ENCODE measurements at places on chromosomes 11 and 22.

DNA sequence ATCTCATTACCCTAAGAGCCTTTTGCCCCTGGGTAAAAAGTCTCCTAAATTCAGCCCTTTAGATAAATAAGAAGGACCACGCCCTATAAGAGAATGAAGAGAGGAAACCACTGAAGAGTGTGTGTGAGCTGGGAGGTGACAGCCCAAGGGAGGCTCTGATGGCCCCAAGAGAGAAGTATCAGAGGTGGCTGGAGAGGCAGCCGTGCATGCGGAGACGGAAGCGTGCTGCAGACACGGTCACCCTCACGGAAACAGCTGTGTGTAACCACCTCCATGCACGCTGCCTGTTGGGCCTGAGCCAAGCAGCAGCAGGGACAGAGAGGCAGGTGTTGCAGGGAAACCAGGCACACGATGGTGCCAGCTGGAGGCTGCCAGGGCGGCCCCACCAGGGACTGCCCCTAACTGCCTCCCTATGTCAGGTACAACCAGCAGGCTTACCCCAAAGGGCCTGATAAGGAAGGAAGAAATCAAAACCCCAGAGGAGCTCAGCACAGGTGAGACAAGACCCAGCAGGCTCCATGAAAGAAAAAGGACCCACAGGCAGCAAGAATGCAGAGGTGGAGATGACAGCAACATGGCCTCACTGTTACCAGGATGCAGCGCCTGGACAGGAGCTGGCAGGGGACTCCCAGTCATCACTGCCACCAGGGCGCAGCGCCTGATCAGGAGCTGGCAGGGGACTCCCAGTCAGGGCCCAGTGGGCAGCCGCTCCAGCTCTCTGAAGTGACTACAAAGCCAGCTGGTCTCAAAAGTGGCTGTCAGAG is 7.8 kb downstream of the LARGE2 start:
- DNase-seq = no peak

DNA sequence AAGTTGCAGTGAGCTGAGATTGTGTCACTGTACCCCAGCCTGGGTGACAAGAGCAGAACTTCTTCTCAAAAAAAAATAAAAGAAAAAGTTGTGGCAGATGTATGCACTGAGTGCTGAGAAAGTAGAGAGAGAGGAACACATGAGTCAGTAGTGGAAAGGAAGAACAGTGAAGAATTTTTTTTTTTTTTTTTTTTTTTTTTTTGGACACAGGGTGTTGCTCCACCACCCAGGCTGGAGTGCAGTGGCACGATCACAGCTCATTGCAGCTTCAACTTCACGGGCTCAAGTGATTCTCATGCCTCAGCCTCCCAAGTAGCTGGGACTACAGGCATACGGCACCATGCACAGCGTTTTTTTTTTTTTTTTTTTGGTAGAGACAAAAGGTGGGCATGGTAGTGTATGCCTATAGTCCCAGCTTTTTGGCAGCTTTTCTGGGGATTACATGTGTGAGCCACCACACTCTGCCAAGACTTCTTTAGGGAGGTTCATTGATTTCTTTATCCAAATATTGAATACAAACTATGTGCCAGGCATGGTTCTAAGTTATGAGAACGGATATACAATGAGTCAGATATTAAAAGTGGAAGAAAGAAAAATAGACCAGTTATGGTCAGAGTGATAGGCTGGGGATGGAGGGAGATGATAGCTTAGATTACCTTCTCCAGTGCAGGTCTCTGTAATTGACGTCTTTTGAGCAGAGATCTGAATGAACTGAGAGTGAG is 62.0 kb downstream of the YAP1 start:
- DNase-seq = no peak

- no peak for DNase-seq
These were observed 9.2 kb downstream of the EXT2 start for GRCh38 chr11:44104481-44105294.

- DNase-seq = no peak
These were observed 200.5 kb downstream of the TRIM29 start for GRCh38 chr11:119937412-119937811.

- DNase-seq = peak; percentile 27
These were observed 45.0 kb downstream of the CWC15 start for GRCh38 chr11:94928117-94928990.

DNA sequence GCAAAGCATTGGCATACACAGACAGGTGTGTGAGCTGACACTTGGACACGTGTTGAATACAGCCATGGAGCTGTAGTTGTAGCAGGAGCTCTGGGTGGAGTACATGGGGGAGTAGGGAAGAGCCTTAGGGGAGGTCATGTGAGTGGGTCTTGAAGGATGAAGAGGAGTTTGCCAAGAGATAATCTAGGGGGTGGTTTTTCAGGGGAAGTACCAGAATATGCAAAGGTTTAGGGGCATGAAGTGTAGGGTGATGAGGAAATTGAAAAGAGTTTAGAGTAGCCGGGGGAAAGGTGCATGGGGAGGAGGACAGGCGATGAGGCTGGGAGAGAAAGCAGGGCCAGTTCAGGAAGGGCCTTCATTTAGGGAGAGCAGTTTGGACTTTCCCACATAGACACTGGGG is 74.5 kb downstream of the GRIK4 start:
- DNase-seq = no peak

- no peak for DNase-seq
These were observed 893.5 kb downstream of the NTM start for GRCh38 chr11:132263875-132264274.

DNA sequence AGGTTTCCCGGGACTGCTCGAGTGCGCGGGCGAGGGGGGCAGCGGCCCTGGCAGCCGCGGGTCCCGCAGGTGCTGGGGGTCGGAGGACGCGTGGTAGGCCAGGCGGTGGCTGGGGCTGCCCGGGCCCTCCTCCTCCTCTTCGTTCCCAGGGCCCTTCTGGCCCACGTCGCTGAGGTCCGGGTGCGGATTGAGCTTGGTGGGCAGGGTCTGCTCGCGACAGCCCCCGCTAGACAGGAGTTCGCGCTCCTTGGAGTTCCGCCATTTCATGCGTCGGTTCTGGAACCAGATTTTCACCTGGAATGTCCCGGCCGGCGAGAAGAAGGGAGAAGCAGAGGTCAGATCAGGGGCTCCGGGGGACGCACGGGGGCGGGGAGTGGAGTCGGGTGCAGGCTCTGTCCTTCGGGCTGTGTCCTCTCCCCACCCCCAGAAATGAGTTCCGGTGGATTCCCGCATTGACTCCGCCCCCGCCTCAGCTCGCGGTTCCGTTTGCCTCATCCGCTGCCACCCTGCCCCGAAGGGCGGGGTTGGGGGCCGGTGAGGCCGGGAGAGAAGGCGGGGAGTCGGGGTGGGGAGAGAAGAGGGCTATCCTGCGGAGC is 3.9 kb downstream of the DBX1 start:
- DNase-seq = no peak

DNA sequence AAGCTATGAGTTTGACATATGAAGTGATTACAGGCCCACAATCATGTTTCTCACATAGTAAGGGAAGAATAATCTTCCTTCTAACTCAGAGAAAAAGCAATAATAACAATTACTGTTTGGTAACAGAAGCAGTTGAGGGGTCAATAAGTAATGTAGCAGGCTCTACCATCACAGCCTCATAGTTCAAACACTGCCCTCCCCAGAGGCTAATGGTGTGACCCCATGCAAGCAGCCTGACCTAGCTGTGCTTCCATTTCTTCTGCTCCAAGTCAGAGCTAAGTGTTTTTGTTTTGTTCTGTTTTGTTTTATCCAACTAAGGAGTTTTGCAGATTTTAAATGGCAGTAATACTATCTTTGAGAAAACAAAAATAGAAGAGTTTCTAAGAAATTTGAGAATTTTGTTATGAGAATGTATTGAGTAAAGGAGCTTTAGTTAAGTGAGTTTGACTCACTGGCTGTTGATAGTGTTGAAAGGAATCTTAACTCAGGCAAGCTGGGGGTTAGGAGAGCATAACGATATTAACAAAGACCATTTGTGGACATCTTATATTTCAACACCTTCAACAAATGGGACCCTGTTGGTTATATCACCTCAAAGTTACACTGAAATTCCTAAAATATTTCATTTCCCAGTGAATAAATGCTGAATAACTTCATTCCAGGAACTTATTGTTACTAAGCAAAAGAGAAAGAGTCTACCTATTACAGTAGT is 48.5 kb downstream of the GUCY1A2 start:
- no peak for DNase-seq

GRCh38 chr11:123166071-123166559 is 28.9 kb downstream of the CLMP start:
- DNase-seq = peak; percentile 25

- DNase-seq = peak; percentile 92
These were observed 22.8 kb downstream of the NPAT start for GRCh38 chr11:108199446-108200321.

GRCh38 chr11:10629411-10630002 is 61.0 kb upstream of the LYVE1 start:
- DNase-seq = no peak

GRCh38 chr22:31272522-31273446 is 19.5 kb downstream of the PIK3IP1 start:
- DNase-seq = peak; percentile 74

- DNase-seq = no peak
These were observed 64.0 kb downstream of the CWC15 start for GRCh38 chr11:94909371-94909820.

- no peak for DNase-seq
These were observed 16.9 kb downstream of the TMEM123 start for GRCh38 chr11:102435688-102436087.

- DNase-seq = peak; percentile 30
These were observed 129.5 kb upstream of the SORL1-AS1 start for GRCh38 chr11:121582296-121582695.

GRCh38 chr11:64753019-64753379 is 6.8 kb downstream of the PYGM start:
- DNase-seq = no peak

DNA sequence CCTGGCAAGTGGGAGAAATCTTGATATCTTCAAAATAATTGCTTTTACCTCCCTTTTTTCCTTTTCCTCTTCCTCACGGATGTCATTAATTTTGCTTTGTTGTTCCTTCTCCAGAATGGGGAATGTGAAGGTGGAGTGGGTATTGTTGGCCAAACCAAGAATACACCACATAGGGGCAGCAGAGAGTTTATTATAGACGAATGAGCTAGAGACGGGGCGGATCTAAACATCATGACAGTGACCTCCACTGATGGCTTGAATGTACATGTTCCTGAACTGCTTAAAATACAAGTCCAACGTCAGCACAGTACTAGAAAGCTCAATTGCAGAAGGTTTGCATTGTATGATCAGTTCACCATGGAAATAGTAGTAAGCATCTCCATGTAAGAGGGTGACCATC is 122.3 kb upstream of the SNX19 start:
- DNase-seq = peak; percentile 18

DNA sequence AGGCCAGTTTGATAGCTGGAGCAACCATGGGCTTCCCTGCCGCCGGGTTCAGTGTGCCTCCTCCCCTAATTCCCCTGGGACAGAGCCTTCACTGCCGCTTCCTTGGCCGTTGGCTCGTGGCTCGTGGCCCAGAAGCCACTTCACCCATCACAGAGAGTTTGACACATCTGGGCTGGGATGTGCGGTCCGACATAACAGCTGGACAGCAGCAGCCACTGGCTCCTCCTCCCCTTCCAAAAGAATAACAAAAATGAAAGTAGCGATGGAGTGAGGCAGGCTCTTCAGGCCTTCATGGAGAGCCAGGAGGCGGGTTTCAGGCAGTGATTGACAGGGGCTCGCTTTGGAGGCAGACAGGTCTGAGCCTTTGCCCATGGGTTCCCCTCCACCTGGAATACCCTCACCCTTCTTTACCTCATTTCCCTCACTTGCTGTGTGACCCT is 8.2 kb downstream of the CREB3L1 start:
- DNase-seq = no peak

- no peak for DNase-seq
These were observed 251.3 kb downstream of the SBF2 start for GRCh38 chr11:10042699-10043098.

DNA sequence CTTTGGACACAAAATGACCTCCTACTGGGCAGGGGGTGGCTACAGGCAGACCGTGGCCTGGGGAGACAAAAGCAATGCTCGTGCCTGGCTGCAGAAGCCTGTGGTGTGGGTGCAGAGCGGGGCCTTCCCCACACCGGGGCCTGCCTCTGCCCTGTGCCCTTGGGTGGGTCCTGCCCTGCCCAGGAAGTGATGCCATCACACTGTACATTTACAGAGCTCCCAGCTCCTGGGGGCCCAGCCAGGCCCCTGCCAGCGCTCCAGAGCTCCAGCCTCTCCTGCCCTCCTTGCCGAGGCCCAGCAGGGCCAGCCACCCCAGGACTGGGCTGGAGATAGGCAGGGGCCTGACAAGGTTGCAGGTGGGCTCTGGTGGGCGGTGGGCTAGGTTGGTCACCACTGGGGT is 40.1 kb downstream of the MUC5B start:
- no peak for DNase-seq

DNA sequence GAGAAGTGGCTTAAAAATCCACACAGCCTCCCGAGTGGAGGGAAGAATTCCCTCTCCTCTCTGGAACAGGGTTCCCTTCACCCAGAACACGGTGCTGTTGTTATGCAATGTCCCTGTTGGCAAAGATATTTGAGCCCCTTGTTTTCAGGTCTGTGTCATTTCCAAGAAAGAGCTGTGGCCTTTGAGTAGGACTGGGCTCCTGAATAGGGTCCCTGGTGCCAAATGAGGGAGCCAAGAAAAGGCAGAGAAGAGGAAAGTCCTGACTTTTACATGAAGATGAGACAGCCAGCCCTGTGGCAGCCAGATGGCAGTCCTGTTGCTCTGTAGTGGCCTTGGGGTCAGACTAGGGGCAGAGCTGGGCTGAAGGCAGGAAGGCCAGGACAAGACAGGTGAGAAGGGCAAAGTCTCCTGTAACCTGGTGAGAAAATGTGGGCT is 51.2 kb upstream of the ELF5 start:
- no peak for DNase-seq

DNA sequence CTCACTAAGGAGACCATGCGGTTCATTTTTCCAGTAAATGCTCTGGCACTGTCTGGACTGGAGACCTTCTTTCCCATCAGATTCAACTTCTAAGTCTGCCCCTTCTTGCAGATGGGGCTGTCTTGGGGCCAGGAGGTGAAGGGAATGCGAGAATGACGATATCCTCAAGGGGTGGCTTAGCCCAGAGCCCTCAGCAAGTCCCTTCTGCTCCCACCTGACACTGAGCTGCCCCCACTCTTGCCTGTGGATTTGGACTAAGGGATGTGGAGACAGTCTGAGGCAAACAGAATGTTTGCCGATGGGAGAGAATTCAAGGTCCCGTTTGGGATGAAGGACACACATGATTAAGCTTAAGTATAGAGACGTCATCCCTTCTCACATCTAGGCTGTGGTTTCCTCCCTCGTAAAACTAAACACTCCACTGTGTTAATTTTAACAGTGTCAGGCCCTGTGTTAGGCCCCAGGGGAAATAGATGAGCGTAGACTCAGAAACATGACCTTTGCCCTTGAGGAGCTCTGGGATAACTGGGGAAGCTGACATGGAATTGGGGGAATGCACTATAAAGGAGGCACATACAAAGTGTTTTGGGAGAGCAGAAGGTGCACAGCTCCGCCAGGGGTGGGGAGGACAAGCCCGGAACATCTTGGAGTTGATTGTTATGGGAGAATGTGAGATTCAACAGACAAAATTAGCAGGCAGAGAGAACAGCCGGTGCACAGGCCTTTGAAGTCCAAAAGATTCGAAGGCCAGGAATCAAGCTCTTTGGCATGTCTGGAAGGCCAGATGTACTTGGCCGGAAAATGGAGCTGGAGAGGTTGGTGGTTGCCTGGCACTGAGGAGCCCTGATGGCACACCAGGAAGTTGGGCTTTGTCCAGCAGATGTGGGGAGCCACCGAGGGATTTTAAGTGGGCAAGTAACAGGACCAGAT is 71.6 kb downstream of the ST3GAL4 start:
- no peak for DNase-seq
